ENCODE measurements at places on chromosomes 4 and X.

DNA sequence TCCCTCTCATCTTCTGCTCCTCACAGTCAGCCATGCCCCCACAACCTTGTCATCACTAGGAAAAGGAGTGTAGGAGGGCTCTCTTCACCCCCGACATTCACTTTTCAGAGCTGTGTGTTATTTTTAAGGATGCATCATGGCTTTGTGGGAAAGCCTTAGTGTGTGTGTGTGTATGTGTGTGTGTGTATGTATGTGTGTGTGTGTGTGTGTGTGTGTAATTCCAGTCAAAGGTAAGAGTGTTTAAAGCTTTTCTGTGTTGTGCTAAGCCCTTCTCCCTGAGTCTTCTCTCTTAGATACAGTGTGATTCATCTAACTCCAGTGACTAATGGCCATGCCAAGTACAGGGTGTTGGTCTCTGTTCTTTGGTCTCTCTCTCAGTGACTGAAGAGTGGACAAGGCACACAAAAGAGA lies 76.6 kb downstream of the CHIC2 start:
- no peak for DNase-seq

GRCh38 chr4:30103455-30103854 lies 616.7 kb upstream of the PCDH7 start:
- no peak for DNase-seq

- no peak for DNase-seq
Measured at GRCh38 chr4:152045807-152046571, 285.2 kb upstream of the GATB start.

- DNase-seq: no peak
Measured at GRCh38 chr4:100289530-100289888, 99.2 kb upstream of the DDIT4L start.

GRCh38 chr4:47704693-47705325 lies 133.1 kb downstream of the CORIN start:
- no peak for DNase-seq

DNA sequence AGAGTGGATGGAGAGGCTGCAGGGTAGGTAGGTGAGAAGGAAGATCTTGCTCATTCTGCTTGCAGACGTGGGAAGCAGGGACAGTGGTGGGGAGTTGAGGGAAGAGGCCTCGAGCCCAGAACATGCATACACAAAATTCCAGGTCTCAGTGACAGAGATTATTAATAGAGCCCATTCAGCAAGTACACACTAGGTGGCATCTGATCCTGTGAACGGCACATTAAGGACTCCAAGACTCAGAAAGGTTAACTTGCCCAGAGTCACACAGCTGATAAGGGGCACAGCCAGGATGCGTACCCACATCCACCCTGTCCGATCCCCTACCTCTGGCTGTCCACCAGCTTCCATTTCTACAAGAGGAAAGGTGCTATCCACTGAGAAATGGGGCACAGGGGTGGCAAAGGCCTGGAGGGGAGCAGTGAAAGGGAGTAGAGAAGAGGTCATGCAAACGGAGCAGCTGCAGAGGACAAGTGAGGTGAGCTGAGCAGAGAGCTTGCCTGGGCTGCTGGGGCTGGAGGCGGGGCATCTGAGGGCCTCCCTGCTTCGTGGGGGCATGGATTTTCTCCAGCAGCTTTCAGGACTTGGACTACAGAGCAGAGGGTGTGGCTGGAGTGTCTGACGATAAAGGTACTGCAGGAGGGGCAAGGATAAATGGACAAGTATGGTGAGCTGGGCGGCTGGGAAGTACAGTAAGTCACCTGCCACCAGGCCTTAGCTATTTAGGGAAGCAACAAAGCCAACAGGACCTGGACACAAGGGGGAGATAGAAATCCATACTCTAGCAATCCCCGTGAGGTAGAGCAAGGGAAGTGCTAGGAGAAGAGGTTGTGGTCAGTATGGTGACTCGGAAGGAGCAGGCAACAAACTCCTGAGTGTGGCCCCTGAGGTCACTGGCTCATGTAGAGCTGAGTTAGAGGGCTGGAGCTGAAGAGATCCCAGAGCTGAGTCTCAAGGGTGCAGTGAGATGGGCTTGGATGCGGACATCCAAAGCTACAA lies 11.2 kb downstream of the IDS start:
- no peak for DNase-seq

- DNase-seq: no peak
Measured at GRCh38 chrX:141894733-141895132, 9.0 kb upstream of the MAGEC1 start.

GRCh38 chr4:54165438-54165837 lies 63.7 kb upstream of the PDGFRA start:
- DNase-seq: no peak

GRCh38 chr4:48904541-48905142 lies 1.9 kb downstream of the OCIAD2 start:
- DNase-seq: no peak

DNA sequence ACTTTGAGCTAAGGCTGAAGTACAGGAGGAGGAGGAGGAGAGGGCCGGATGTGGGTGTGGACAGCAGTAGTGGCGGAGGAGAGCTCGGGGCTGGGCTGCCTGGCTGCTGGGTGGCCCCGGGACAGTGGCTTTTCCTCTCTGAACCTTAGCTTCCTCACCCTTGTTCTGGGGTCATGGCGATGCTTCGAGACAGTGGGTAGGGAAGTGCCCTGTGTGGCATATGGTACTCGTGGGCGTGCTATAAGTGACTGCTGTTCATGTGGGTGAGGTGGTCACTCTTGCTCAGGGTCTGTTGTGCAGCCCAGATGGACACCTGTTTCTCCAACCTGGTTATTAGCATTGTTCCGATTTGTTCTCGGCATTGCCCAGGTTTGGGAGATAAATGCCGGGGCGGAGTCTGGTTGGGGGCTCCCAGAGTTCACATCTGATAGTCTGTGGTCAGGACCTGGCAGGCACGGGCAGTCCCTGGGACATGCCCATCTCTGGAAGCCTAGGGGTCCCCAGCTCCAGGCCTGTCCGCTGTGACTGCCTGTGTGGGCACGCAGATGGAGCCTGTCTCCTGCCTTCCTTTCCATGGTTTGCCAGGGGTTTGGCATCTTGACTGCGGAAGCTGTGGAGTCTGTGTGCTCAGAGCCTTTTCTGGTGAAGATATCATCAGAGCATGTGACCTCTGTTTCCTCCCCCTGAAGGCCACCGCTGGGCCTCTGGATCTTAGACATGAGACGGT lies 4.9 kb upstream of the CPZ start:
- no peak for DNase-seq

GRCh38 chr4:123507376-123507775 lies 110.8 kb downstream of the SPRY1 start:
- no peak for DNase-seq

DNA sequence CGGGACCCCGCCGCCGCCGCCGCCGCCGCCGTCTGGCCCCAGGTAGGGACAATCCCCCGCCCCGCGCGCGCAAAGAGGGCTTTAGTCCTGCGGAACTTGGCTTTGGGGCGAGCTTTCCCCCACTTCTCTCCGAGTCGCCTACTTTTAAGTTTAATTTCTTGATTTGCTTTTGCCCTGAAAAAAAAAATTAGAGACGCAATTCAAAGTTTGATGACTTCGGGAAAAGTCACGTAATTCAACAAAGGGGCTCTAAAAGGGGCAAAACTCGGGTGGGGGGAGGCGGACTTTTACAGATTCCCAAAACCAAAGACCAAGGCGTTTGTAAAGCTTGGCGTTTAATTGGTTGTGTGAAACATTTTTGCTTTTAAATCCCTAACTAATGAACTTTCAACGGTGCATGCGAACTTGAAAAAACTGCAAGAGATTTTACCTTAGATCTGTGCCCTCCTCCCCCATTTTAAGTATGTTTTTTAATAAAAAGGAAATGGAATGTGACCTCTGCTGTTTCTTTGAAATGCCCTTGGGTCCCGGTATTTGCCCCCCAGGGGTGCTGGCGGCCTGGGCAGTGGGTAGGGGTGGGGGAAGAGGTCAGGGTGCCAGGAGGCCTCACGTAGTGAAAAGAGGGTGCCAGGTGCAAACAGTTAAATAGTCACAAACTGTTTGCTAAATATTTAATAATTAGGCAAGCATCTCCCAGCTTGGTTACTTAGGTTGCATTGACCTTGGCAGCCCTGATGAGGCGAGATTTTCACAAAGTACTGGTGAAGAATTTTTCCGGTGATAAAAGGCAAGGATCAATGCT lies 209.7 kb downstream of the NWD2 start:
- no peak for DNase-seq

DNA sequence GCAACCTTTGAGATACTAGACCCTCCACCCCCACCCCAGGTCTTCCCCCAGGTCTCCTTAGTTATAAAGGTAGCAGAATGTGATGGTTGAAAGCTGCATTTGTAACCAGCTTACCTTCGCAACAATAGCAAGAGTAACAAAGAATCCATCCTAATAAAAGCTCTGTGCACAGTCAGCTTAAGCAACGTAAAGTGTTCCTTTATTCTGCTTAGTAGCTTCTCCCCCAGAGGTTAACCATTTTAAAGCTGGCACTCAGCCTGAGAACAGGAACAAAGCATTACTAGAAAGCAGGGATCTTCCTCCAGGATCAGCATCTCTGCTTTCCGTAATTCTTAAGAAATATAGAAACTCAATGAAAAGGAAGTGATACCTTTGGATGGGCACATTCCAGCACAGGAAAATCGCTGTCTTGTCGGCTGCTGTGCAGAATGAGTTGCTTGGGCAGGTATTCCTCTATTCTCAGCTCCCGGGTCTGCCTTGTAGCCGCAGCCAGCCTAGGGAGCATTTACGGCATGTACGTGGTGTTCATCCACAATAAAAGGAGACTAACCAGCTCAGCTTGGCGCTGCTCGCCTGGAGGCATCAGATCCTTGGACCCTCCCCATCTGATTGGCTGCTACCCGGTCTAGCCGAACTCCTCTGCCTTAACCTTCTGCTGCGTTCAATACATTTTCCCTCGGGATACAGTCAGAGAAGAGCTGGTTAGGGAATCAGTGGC lies 113.0 kb upstream of the TLR3 start:
- no peak for DNase-seq

DNA sequence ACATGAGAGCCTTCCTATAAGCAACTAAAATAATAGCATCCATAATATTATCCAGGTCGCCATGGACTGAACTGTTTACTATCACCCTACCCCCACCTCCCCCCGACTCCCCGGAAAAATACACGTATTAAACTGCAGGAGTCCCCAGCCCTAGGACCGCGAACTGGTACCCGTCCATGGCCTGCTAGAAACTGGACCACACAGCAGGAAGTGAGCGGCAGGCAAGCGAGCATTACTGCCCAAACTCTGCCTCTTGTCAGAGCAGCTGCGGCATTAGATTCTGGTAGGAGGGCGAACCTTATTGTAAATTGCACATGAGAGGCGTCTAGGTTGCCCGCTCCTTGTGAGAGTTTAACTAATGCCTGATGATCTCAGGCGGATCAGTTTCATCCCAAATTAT lies 405.8 kb upstream of the ADGRL3 start:
- DNase-seq: no peak

- no peak for DNase-seq
Measured at GRCh38 chrX:150897421-150898320, 797 bp downstream of the CD99L2 start.

GRCh38 chr4:7431696-7432530 lies 2.8 kb downstream of the PSAPL1 start:
- DNase-seq: no peak

- no peak for DNase-seq
Measured at GRCh38 chr4:2930758-2931511, 32.3 kb downstream of the NOP14 start.

Measured in stimulated activated CD8-positive, alpha-beta memory T cell treated with anti-CD3 and anti-CD28 coated beads, Interleukin-2, amount 100 ng/mL, for 1 hour (primary cell).